ENCODE measurements at places on chromosomes 1 and 21.

GRCh38 chr1:18653367-18653766 is 22.7 kb downstream of the PAX7 start:
- DNase-seq: no peak

DNA sequence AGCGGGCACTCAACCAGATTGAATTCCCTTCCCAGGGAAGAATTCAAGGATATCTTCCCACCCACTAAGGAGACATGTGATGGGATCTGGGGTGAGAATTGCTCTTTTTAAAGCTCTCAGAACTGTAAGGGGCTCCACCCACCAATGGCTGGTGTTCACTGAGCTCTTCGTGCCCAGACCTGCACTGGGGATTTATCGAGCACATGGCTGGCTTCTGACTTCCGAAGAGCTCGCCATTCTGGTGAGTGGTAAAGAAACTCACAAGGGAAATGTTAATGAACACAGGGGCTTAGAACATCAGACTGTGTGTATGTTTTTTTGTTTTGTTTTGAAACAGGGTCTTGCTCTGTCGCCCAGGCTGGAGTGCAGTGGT is 9.8 kb downstream of the PADI3 start:
- DNase-seq: no peak

GRCh38 chr1:97906567-97907241 is 14.1 kb downstream of the DPYD start:
- DNase-seq: no peak

GRCh38 chr21:29235714-29236197 is 63.0 kb upstream of the BACH1 start:
- DNase-seq: peak; percentile 32

Data from GM10248 (cell line).